ENCODE measurements at places on chromosomes 2 and 18.

- no peak for DNase-seq
These were observed at the start of gene PLCD4 for GRCh38 chr2:218607436-218608115. Gene PLCD4, plus strand, starts transcription at chr2:218607899. Its CDS starts 7,841 bp downstream, at chr2:218615740.

DNA sequence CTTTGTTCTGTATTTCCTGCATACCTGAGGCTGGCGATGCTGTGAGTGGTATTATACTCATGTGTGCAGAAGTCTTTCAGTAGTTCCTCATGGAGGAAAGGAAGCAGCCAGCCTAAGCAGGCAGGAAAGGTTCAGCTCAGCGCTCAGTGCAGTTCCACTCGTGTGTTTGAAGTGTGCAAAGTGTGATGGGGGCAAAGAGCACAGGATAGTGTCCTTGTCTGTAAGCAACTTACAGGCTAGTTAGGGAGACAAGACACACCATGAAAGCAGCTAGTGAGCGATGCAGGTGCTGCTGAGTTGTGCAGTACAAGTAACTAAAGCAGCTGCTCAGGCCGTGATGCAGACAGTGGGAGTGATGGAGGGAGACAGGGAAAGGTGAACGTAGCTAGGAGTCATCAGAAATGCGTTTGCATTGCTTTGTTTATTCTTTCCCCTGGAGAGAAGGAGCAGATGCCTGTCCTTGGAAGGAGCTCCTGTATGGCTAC is 146.2 kb downstream of the LDLRAD4 start:
- no peak for DNase-seq

- no peak for DNase-seq
These were observed 158.1 kb downstream of the RBM43 start for GRCh38 chr2:151103551-151103950.

- DNase-seq = no peak
These were observed 91.4 kb upstream of the AQP4 start for GRCh38 chr18:26956863-26957262.

GRCh38 chr2:240339411-240340360 is 95.8 kb upstream of the GPC1 start:
- no peak for DNase-seq

GRCh38 chr2:115874427-115874826 is 1432.0 kb downstream of the DPP10 start:
- DNase-seq = no peak

GRCh38 chr2:15990151-15991101 is 50.1 kb downstream of the MYCN start:
- no peak for DNase-seq

GRCh38 chr2:105403241-105403782 is 4.5 kb upstream of the FHL2 start:
- no peak for DNase-seq

DNA sequence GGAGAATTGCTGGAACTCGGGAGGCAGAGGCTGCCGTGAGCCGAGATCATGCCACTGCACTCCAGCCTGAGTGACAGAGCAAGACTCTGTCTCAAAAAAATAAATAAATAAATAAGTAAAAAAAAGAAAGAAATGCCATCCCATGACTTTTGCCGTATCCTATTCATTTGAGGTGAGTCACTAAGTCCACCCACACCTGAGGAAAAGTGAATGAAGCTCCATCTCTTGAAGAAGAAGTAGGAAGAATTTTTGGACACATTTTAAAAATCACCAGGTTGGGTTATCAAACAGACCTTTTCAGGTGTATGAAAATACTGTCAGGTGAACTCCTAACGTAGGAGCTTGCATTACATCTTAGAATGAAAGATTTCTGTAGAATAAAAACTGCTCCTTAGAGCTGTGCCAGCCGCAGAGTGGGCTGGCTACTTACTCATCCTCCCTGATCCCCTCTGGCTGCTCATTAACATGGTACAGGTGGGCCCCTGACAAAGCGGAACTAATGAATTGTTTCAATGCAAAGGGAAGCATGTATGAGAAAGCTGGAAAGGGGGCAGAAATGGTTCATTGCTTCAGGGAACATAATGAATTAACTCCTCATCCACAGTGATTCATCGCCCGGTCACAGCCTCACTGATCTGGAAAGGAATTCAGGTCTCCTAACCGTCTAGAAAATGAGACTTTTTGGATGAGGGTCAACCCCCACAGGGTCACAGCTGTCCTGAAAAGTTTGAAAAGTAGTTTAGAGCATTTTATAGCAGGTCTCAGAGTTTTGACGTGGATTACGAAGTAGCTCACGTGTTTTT is 191.4 kb downstream of the SPP2 start:
- no peak for DNase-seq

DNA sequence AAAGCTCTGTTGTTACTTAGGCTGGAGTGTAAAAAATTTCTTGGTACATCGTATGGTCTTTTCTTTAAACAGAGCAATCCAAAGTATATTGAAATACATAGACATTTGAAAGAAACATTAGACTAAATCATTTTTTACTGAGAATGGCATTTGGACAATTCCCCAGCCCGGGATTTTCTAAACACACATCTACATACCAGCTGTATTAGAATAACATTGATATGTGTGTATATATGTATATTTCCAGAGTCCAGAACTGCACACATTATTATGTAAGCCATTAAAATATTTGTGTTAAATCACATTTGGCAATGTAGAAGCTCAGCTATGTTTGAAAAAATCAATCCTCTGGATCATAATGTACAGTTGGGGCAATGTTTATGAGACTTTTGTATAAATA is 1853.6 kb upstream of the LRRTM1 start:
- no peak for DNase-seq

- DNase-seq = no peak
These were observed 199.4 kb downstream of the IRS1 start for GRCh38 chr2:226600184-226600583.

DNA sequence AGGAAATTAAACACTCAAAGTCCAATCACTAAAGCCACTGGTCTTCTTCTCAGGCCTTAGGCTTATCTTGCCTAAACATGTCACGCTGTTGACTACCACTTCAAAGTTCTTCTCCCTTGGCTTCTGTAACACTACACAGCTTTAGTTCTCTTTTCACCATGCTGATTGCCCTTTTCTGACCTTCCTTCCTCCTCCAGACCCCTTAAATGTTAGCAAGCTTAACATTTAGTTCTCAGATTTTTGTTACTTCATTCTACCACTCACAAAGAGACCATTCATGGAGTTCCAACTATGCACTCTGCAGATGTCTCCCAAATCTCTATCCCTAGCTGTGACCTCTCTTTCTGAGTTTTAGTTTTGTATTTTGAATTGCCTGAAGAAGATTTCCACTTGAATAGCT is 64.4 kb downstream of the TTC21B start:
- no peak for DNase-seq

- DNase-seq = no peak
These were observed 189.5 kb upstream of the HDAC4 start for GRCh38 chr2:239590276-239590675.

DNA sequence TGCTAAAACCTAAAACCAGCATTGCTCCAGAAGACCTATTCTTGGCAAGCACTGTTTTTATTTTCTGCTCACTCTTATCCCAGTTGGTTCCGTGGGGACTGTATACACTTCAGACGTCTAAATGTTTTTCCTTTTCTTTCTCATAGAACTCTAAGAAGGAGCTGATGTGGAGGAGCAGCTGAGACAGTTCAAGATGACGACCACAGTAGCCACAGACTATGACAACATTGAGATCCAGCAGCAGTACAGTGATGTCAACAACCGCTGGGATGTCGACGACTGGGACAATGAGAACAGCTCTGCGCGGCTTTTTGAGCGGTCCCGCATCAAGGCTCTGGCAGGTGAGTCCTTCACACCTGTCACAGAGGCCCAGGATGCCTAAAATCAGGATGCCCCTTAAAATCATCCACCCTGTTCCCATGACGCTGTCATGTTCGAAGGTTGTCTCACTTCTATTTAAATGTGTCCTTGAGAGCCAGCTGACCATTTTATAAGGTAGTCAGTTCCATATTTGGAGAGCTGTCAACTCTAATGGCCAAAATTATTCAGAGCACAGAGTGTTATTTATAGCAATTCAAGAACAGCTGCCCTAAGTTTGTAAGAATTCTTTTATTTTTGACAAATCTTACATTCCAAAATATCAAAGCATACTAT is 70.2 kb downstream of the SPTBN1 start:
- DNase-seq = no peak

DNA sequence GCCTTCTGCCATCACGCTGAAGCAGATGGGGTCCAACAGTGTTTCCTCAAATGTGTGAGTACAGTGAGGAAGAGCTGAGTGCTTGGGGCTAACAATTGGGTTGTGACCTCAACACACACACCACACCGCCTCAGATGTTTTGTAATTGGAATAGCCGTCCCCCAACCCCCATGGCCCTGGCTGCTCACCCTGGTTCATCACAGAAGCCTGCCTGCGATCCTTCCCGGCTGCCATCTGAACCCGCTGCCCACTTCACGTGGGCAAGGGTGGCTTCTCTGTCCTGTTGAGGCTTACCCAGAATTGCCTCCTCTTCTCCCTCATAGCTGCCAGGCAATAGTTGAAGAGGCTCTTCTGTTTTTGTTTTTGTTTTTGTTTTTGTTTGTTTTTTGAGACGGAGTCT is 44.1 kb downstream of the TGOLN2 start:
- no peak for DNase-seq

DNA sequence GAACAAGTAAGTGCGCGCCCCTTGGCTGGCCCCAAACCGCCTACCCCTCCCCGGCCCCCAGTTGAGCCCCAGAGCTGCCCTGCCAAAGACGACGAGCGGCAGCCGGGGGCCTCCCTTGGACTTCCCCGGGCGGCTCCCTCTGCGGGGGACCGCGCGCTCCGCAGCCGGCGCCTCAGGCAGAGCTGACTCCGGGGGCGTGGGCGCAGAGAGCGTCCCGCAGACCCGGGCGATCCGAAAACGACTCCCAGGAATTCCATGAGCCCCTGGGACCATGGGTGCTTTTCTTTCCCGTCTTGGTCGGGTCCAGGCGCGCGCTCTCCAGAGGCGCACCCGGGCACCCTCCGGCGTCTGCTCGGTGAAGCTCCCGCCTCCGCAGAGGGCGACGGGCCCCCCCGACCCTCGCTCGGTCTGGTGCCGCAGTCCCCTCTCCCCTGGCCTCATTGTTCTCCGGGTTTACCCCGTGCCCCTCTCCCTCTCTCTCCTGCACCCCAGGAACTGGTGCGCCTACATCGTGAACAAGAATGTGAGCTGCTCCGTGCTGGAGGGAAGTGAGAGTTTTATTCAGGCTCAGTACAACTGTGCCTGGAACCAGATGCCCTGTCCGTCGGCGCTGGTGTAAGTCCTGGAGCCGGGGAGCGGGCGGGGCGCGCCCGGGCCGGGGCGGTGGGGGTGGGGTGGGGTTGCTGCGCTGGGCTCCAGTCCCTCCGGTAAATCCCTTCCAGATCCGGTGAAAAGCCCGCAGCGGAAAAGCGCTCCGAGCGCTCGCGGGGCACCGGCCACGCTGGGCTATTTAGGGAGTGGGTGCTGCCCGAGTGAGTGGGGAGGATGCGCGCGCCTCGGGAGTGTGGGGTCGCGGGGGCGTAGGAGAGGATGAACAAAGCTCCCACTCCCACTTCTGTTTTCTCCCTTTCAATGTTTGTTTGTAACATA is 776 bp downstream of the EMILIN2 start:
- DNase-seq = no peak

DNA sequence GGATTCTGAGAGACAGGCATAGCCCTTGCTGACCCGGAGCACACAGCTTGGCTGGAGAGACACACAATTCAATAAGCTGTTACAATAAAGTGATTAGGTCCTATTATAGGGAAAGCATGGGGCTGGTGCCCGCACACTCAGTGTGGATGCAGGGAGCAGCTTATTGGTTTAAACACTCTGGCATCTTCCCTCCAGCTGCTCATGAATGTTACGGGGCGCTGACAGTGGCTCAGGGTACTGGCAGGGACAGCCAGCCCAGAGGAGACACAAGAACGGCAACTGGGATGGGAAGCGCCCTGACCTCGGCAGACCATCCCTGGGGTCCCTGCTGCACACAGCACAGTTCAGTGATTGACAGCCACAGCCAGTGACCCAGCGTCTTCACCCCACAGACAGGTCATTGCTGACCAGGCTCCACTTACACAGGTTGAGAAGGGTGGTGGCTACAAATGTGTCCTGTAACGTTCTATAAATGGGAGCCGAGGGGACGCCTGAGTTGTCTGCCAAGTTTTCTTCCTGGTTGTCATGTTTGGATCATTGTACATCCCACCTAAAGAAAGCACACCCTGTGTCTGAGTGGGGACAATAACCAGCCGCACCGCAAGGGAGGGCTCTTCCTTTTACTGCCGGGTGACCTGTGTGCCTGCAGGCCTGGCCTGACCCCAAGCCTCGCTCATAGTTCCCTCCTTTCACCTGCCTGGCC is 60.3 kb downstream of the SH3BP4 start:
- DNase-seq = no peak

DNA sequence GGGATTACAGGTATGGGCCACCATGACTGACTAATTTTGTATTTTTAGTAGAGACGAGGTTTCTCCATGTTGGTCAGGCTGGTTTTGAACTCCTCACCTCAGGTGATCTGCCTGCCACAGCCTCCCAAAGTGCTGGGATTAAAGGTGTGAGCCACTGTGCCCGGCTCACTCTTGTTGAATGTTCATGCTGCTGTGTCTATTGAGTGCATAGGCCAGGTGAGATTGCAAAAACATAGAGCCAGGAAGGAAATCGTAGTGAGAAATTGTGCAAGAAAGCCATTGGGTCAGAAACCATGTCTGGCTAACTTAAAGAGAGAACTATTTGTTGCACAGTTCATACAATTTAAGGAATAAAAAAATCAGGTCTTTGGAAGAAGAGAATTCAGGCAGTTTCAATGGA is 45.5 kb upstream of the FZD5 start:
- no peak for DNase-seq

GRCh38 chr18:79629606-79630005 is 50.0 kb upstream of the CTDP1 start:
- no peak for DNase-seq

DNA sequence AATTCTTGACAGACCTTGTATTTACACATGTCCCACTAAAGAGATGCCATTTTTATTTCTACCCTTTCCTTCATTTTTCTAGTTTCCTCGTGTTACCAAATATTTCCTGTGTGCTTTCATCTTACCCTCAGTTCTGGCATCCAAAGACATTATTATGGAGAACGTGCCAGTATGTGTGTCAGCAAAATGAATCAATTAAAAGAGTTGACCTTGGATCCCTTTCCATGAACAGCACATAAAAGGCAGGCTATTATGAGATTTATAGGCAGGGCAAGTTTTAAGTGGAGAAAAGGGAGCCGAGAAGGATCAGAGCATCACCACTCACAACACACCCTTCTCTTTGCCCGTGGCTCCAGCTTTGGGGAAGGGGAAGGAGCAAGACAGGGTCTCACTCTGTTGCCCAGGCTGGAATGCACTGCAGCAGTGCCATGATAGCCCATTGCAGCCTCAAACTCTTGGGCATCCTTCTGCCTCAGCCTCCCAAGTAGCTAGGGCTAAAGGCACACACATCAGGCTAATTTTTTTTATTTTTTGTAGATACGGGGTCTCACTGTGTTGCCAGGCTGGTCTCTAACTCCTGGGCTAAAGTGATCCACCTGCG is 149.9 kb downstream of the GFPT1 start:
- DNase-seq = no peak

GRCh38 chr2:43408407-43409160 is 182.2 kb upstream of the ZFP36L2 start:
- DNase-seq = no peak

GRCh38 chr2:111698743-111699554 is 185.0 kb downstream of the ANAPC1 start:
- DNase-seq = peak; percentile 20

Data from stimulated activated CD8-positive, alpha-beta memory T cell treated with anti-CD3 and anti-CD28 coated beads, Interleukin-7, amount 100 ng/mL, for 1 hour (primary cell).